Psoas muscle (tissue), 8 donors: ENCODE measurements at places on chromosomes 7 and 10.
A peak's percentile ranks its signal among the peaks of the same experiment; 100 is the strongest.

DNA sequence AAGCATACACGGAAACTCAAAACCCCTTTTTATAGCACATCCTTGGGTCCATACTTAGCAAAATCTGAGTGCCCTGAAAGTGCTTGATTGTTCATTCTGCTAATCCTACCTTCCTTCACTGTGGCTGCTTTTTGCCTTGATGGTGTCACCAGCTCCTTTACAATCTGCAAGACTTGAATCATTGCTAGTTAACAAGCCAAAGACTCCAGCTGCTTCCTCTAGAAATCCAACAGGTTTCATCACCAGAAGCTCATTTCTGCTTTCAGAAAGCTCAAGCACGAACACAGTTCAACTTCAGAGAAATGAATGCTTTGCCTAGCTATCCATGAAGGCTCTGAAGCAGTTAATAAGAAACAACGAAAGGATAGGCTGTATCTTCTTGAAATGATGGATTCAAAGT lies 38.0 kb downstream of the USP6NL start:
- no peaks in the 10 kb centered on the region for H3K36me3 ChIP-seq
- H3K27ac ChIP-seq: no peak overlapping the region
- no peaks in the 10 kb centered on the region for H3K27me3 ChIP-seq

- no peak overlapping the region for H3K27ac ChIP-seq
- H3K27me3 ChIP-seq: no peaks in the 10 kb centered on the region
- H3K36me3 ChIP-seq: no peaks in the 10 kb centered on the region
- peaks cover 5% of the 10 kb centered on the region for H3K4me1 ChIP-seq
- no peak for DNase-seq
- no peak overlapping the region for H3K4me3 ChIP-seq
Measured at GRCh38 chr7:111564078-111564477, 1.8 kb upstream of the IMMP2L start.

DNA sequence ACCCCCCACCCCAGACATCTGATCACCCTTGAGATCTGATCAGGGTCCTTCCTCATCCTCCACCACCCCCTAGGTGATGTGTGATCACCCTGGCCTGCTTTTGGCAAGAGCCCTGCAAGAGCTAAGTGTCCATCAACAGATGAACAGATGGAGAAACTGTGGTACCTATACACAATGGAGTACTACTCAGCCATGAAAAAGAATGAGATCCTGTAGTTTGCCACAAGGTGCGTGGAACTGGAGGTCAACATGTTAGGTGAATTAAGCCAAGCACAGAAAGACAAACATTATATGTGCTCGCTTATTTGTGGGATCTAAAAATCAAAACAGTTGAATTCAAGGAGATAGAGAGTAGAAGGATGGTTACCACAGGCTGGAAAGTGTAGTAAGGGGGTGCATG lies 209.1 kb downstream of the USP6NL start:
- DNase-seq: no peak
- H3K4me3 ChIP-seq: no peak overlapping the region
- H3K27me3 ChIP-seq: no peaks in the 10 kb centered on the region
- H3K36me3 ChIP-seq: no peaks in the 10 kb centered on the region
- H3K4me1 ChIP-seq: no peaks in the 10 kb centered on the region
- H3K27ac ChIP-seq: no peak overlapping the region

- peak overlapping the region; percentile 46 for H3K4me3 ChIP-seq
- no peaks in the 10 kb centered on the region for H3K4me1 ChIP-seq
- DNase-seq: peak; percentile 67
- peak overlapping the region; percentile 18 for H3K27ac ChIP-seq
- H3K36me3 ChIP-seq: no peaks in the 10 kb centered on the region
Measured at GRCh38 chr10:30553626-30554439, 75.7 kb downstream of the LYZL2 start.

GRCh38 chr7:85685901-85686300 lies 499.0 kb upstream of the SEMA3D start:
- no peaks in the 10 kb centered on the region for H3K36me3 ChIP-seq
- H3K4me1 ChIP-seq: no peaks in the 10 kb centered on the region
- DNase-seq: no peak
- no peaks in the 10 kb centered on the region for H3K27me3 ChIP-seq
- H3K27ac ChIP-seq: no peak overlapping the region

- H3K36me3 ChIP-seq: no peaks in the 10 kb centered on the region
- no peak overlapping the region for H3K27ac ChIP-seq
- no peaks in the 10 kb centered on the region for H3K4me1 ChIP-seq
- H3K4me3 ChIP-seq: no peak overlapping the region
Measured at GRCh38 chr7:83528925-83529423, 120.0 kb downstream of the SEMA3E start.
